AG10803 (cell line): ENCODE measurements at places on chromosomes 12 and 14.

DNA sequence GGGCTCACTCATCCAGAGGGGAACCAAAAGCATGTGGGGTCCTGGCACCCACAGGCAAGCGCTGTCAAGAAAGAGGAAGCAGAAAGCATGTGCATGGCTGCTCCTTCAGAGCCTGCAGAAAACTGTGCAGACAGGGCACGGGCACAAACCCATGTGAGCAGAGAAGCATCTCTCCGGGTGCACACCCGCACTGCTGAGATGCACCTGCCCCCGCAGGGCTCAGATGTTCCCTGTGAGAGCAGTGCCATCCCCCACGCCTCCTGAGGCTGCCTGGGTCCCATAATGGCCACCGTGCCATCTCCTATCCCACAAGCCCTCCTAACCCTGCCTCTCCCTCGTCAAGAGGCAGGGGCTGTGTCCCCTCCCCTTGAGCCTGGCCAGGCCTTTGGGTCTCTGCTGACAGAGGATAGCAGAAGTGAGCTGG is 32.3 kb upstream of the INF2 start:
- DNase-seq = no peak

DNA sequence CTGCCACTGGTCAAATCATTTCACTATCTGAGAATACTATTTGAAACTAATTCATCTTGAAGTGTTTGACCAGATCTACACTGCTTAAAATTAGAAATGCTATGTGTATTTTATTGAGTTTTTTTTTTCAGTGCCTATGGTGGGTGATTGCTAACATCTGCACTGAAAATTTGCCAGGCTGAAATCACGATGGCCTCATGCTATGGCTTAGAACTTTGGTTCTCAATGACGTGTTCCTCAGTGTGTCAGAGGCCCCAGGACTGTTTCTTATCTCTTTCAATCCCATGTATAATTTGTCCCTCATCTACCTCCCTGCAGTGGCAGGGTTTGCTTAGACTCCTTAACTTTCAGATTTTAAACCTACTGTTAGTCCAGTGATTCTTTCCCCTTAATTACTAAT is 36.2 kb upstream of the NKX2-8 start:
- DNase-seq = no peak

GRCh38 chr12:78864403-78864869 is at the start of gene SYT1:
SYT1 (plus strand) TSS chr12:78864774.
- DNase-seq = peak; percentile 47

GRCh38 chr14:22981090-22981875 is 1.1 kb downstream of the AJUBA start:
- no peak for DNase-seq

DNA sequence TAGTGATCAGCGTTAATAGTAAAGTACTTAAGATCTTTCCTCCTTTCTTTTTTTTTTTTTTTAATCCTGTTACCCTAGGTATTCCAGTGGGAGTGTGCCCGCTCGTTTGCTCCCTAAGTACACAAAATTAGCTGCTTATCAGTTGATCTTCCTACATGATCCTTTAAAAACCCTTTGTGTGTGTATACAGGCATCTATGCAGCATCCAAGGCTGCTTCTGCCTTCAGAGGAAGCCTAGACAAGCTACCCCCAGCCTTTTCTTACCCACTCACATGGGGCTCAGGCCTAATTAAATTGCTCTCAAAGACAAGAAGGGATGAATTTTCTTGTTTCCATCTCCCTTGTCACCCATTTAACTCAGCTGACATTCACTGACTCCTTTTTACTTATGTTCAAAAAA is 343.4 kb upstream of the LMO3 start:
- DNase-seq = no peak

- DNase-seq = no peak
These were observed 20.2 kb downstream of the CCDC38 start for GRCh38 chr12:95922231-95922630.

GRCh38 chr12:58046271-58046670 is 104.9 kb downstream of the ATP23 start:
- DNase-seq = no peak

DNA sequence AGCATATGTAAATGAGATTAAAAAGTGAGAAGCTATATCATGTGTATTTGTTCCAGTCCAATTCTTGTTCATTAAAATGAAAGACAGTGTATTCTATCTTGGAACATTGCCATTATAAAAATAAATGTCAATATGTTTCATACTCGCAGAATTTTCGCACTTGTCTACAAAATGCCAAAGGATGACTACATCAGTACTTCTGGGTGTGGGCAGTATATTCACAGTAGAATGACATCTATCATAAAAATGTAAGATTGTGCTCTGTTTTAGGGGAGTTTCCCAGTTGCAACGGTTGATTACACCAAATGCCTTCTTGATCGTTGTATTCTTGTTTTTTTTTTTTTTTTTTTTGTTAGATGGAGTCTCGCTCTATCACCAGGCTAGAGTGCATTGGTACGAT is 292.3 kb upstream of the E2F7 start:
- DNase-seq = no peak

DNA sequence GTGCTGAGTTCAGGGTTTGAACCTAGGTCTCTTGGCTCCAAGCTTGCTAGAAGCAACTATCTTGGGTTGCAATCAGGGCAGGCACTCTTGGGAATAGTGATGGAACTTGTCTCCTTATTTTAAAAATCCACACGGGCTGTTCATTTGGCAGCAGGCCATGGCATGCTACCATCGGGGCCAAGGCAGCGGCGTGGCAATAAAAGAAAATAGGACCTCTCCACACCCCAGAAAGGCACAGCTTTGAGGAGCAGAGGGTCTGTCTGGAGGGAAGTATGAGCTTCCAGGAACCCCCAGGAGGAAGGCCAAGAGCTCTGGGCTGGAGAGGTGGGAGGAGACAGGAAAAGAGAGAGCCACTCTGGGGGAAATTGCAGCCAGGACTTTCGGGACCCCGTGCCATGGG is 15.3 kb downstream of the RPS6KL1 start:
- DNase-seq = no peak

DNA sequence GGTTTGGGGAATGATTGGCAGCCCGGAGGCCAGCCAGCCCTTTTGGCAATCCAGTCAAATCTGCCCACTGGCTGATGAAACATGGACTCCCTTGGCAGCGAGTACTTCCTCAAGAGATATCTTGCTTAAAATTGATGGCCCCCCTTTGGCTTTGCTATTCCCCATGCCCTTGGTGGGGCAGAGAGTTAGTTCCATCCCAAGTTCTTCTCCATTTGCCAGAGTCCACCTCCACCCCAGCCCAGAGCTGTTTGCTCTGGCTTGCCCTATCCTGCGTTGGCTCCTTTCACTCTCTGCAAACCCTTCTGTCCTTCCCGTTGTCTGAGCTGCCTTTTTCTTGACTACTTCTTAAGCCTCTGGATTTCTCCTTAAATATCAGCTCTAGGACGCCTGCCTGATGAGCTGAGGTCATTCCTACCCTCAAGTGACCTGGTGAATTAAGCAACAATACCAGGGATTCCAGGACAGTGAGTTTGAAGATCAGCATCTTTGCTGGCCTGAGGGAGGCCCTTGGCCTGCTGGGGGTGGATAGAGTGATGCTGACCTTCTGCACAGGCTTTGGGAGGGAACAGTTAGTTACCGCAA is 212.0 kb downstream of the CACNA1C start:
- DNase-seq = peak; percentile 99

DNA sequence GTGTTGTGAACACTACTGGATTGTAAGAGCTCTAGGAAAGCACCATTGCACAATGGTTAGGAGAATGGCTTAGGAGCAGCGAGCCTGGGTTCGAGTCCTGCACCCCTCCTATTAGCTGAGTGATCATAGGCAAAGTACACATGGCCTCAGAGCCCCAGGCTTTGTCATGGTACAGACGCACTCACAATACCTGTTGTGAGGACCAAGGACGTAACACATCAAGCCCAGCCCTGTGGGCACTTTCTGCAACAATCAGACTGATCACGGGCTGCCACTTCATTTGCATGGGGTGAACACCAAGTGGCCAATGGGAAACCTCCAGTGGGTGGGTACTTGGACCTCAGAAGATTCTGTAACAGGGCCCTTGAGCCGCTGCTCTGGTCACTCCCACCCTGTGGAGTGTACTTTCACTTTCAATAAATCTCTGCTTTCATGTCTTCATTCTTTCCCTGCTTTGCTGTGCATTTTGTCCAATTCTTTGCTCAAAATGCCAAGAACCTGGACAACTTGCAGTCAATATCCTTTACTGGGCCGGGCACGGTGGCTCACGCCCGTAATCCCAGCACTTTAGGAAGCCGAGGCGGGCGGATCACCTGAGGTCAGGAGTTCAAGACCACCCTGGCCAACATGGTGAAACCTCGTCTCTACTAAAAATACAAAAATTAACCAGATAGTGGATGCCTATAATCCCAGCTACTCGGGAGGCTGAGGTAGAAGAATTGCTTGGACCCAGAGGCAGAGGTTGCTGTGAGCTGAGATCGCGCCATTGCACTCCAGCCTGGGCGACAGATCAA is 28.2 kb downstream of the GLRX5 start:
- peak; percentile 15 for DNase-seq

DNA sequence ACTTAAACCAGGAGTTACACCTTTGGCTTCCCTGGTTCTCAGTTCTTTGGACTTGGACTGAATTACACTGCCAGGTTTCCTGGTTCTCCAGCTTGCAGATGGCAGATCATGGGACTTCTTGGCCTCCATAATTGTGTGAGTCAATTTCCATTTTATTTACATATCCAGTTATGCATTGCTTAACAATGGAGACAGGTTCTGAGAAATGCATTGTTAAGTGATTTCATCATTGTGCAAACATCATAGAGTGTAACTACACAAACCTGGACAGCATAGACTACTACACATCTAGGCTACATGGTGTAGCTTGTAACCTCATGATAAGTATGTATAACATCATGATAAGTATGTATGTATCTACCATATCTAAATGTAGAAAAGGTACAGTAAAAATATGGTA is 276.1 kb upstream of the BTG1 start:
- peak; percentile 43 for DNase-seq

- DNase-seq = no peak
These were observed 100.3 kb downstream of the GTF2A1 start for GRCh38 chr14:81120501-81120900.

DNA sequence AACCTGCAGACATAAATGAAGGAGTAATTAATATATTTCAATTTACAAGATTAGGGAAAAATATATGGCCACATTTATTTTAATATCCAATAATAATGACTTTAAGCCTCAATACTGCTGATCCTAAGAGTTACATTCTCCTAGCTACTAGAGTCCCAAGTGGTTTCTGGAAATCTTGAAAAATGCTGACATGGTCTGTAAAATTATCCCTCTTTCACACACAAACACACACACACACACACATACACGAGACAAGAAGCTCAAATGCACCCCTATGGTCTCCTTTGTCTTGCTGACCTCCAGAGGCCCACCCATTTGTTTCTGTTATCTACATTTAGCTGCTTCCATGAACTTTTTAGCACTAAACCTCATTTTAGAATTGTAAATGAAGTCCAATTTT is 53.0 kb upstream of the USP15 start:
- DNase-seq = no peak

DNA sequence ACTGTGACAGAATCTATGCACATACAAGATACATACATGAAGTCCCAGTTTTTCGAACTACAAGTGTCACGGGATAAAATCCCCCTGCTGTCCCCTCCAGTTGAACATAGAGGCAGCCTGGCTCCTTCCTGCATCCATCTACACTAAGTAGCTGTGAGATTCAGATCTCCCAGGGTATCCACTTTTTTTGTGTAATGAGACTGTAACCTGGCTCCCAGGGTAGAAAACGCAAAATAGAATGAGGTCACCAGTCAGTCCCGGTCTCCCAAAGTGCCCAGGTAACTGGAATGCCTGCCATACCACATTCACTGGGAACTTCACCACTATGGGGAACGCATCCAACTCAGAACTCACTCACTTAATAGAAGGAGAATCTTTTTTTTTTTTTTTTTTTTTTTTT is 67.8 kb downstream of the TMCC3 start:
- DNase-seq = no peak

- DNase-seq = no peak
These were observed 31.1 kb downstream of the APOBEC1 start for GRCh38 chr12:7634561-7634960.

GRCh38 chr12:85781766-85782165 is 54.4 kb downstream of the RASSF9 start:
- no peak for DNase-seq

- DNase-seq = no peak
These were observed 150.3 kb downstream of the FBXL14 start for GRCh38 chr12:1444142-1444516.

- no peak for DNase-seq
These were observed 25.7 kb downstream of the TSPAN9 start for GRCh38 chr12:3102771-3103410.

DNA sequence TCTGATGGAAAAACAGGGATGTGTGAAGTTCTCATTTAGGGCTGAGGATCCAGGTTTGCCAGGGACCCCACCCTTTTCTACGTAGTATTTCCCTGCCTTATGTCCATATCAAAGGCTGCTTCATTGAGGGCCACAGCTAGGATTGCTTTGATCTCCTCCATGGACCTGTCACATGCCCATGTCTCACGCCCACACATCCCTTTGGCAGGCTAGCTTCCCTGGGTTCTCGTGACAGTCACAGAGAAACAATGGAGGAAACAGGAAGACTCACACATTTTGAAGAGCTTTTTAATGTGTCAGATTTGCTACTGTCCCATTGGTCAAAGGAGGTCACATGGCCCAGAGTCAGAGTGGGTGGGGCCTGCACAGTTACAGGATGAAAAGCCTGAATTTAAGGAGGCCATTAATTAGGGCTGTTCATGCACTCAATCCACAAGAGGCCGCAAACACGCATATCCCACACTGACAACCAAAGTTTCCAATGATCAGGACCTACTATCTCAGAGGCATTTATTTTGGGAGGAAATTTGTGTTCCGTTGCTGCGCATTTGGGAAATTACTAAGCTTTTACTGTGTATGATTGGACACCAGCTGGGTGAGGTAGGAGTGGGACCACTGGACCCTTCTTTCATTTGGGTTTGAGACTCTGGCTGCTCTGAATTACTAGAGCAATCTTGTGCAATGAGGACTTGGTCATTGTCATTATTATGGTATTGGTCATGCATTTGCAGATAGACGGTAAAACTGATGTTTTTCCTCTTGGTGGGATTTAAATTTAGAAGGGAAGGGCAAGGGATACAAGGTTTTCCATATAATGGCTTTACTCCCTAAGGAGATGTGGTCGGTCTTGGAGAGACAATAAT is 266.2 kb downstream of the KTN1 start:
- no peak for DNase-seq

DNA sequence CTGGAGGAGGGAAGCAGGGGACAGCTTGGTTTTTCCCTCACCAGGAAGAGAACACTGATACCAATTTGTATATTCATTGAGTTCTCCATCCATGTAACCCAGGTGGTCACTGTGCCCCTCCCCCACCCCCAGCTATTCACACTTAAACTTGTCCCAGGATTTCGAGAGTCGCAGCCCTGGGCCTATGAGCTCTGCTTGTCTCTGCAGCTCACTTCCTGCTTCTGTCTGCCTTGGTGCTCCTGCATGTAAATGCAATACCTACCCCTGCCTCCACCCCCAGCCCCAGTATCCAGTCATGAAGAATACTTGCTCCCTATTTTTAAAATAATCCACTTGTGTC is 452.2 kb downstream of the BCL11B start:
- DNase-seq = no peak

GRCh38 chr12:53410951-53411350 is 12.7 kb upstream of the AMHR2 start:
- no peak for DNase-seq

- DNase-seq = no peak
These were observed 33.8 kb upstream of the IRF2BPL start for GRCh38 chr14:77062261-77062660.
